Stimulated activated CD4-positive, alpha-beta T cell treated with anti-CD3 and anti-CD28 coated beads, Interleukin-4, amount 100 ng/mL, for 4 hours (primary cell): ENCODE measurements at places on chromosomes 16 and 17.
A peak's percentile ranks its signal among the peaks of the same experiment; 100 is the strongest.

DNA sequence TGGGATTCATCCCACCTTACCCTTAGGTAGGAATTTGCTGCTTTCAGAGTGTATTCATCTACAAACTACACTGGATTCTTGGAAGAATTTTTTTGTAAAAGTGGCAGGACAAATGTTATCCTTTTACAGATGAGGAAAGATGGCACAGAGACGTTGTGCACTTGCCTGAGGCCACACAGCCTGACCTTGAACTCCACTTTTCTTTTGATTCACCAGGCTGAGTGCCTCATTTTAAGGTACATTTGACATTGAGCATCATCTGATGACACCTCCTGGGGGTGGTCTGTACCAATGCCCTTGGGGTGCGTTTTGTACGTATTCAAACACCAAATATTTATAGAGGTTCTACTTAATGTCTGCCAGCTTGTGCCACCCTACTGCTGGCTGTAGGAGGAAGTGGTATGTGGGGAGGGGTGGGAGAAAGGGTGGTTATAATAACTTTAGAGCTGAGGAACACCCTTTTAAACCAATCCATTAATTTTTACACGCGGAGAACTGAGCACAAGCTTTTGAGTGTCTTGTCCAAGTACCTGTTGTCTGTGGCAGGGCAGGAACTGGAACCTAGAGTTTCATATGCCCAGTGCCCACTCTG, 29.1 kb downstream of the HS3ST3B1 start:
- DNase-seq = no peak

DNA sequence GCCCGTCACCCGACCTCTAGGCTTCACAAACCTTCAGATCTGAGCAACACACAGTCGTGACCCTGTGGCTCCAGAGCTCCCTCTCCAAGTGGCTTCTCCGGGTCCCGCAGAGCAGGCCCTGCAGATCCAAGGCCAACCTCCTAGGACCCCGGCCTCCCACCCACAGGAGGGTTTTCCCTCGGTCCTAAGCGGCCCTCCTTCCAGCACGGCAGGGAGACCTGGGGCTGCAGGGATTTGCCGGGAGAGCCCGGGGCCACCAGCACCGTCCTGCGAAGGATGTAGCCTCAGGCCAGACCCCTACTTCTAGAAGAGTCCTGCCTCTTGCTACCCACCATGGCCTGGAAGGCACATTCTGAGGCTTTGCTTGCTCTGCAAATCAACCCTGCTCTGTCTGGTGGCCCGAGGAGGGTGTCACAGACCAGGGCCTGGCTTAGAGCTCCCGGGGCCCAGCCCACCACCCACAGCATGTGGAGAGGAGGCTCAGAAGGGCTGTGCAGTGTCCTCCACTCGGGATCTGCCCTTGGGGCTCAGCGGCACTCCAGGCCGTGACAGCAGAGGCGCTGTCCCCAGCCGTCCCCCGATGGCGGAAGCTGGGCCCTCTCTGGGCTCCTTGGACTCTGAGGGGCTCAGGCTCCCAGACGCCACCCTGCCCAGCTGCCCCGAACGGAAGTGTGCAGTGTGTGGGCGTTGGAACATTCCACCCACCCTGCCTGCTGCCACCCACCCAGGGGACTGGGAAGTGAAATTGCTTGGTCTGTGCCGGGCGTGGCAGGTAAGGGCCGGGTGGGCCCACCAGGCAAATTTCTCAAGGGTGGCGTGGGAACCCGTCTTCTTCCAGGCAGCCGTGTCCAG, 28.8 kb upstream of the ACSF3 start:
- no peak for DNase-seq

GRCh38 chr16:27293343-27293742, 20.4 kb upstream of the IL4R start:
- DNase-seq = no peak

- DNase-seq = no peak
Observed at GRCh38 chr16:23855010-23855409, 19.2 kb downstream of the PRKCB start.

- DNase-seq = peak; percentile 73
Observed at GRCh38 chr17:82351713-82352488, 7.1 kb upstream of the TEX19 start.

DNA sequence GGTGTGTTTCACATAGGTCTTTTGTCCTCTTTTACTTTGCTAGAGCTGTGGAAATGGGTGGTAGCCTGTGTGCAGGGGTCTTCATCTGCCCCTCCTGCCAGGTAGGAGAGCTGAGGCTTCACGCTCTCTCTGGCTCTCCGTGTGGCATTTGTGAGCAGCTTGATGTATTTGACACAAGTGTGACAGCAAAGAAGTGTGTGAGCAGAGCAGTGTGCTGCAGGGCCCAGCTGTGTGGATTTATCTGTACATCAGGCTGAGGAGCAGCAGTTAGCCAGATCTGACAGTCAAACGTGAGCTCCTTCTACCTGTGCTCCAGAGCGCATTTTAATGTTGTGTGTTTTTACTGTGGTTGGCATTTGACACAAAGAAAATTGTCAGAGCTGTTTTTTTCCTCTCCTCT, 101.8 kb downstream of the FTO start:
- DNase-seq = no peak

DNA sequence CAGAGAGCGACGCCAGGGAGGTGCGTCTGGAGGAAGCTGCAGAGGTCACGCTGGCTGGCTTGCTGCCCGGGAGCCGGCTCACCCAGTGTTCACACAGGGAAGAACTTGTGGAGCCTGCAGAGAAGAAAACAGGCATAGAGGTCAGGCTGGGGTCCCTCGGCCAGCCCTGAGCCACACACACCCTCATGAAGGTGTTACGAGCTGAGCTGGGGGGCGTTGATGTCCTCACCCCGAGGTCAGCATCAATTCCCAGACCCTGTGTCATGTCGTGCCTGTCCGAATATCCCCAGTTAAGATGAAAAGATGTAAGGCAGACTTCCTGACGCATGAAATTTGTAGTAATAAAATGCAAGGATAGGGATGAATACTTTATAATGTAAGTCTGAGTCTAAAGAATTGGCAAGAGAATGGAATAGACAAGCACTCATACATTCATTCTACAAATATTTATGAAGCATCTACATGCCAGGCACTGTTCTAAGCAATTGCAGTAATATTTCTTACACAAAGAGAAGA, 77.1 kb downstream of the USP31 start:
- no peak for DNase-seq

DNA sequence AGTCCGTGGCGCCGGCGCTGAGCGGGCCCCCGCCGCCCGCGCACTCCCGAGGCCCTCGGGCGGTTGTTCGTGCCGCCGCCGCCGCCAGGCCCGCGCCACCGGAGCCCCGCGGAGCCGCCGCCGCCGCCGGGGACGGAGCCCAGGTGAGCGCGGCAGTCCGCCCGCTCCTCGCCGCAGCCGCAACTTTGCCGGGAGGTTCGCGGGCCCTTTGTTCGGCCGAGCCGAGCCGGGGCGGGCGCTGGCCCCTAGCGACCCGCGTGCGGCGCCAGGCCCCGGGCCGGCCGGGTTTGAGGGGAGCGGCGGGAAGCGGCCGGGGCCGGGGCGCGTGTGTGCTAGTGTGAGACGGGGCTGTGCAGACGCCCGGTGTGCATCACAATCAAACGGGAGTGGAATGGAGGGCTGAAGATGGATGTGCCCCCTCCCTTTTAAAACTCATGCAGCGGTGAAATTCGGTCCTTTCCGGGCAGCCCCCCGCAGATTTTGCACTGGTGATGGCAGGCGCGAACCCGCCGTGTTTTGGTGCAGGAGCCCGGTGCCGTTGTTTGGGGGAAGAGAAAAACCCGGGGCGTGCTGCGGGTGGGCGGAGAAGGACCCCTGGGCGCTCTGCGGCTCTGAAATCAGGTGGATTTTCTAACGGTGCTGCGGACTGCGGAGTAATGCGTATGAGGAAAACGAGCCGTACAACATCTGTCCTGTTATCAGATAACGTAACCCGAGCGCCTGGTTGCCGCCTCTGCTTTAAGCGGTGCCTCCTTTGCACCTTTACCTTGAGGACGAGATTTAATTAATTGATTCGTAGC, 823 bp downstream of the TNRC6C start:
- peak; percentile 12 for DNase-seq

- no peak for DNase-seq
Observed at GRCh38 chr17:77828749-77829539, 129.6 kb upstream of the TNRC6C start.

DNA sequence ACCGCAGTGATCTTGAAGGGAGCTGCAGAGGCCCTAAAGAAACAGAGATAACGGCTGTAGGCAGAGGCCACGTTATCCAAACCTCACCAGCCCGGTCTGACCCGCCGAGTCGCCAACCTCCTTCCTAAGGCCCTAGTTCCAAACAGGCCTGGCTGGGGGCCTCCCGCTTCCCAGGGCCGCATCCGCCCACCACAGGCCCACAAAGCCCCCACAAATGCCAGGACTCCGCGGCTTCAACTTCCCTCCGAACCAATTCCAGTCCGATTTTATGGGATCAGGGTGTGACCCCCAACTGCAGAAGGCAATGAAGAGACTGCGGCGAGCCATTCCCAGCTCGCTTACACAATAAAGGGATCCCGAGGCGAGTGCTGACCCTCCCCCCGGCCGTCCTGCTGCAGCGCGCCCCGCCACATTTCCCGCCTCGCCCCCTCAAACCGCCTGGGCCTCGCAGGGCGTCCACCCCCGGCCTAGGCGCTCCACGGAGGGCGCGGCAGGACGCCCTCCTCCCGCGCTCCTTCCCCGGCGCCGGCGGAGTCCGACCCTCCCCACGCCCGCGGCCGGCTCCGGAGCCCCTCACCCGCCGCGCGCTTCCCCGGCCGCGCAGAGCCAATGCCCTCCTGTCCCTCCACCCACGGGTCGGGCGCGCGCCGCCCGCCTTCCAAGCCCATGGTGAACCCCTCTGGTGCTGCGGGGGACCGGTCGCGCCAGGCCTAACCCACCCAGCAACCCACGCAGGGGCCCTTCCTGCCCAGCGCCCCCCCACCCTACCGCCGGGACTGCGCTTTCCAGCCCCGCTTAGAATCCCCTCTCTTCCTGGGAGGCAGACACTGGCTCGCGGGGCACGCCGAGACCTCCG, 926 bp downstream of the MYH10 start:
- DNase-seq = peak; percentile 11

DNA sequence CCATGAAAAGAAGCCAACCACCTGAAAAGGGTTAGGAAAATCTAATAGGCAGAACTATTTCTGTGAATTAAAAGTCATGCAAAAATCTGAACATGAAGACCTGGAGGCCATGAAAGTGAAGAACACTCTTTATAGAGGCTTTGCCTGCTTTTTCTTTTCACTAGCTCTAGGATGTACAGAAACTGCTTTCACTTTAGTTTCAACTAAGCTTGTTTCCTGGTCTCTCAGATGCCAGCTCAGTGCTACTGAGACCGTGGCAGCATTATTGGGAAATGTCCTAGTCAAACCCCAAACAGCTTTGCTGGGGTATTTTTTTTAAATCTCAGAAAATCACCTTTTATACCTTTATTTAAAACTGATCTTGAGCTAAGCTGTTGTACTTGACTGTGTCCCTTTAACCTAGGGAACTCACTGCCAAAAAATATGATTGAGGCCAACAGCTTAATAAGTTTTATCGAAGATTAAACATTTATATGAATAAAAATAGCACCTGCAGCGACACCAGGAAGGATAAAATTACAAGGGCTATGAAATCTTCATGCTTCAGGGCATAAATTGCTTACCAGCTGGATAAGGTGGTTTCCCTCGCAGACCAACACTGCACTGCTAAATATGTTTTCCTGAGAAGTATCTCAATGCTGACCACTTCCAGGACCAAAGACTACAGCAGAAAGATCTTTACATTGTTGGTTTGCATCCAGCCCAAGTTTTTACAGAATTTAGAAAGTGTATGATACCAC, 621.8 kb upstream of the ZFHX3 start:
- DNase-seq = no peak

- DNase-seq = no peak
Observed at GRCh38 chr17:66430846-66431795, 128.7 kb downstream of the PRKCA start.

GRCh38 chr17:34644941-34645550, 65.7 kb downstream of the TMEM132E start:
- DNase-seq = no peak

DNA sequence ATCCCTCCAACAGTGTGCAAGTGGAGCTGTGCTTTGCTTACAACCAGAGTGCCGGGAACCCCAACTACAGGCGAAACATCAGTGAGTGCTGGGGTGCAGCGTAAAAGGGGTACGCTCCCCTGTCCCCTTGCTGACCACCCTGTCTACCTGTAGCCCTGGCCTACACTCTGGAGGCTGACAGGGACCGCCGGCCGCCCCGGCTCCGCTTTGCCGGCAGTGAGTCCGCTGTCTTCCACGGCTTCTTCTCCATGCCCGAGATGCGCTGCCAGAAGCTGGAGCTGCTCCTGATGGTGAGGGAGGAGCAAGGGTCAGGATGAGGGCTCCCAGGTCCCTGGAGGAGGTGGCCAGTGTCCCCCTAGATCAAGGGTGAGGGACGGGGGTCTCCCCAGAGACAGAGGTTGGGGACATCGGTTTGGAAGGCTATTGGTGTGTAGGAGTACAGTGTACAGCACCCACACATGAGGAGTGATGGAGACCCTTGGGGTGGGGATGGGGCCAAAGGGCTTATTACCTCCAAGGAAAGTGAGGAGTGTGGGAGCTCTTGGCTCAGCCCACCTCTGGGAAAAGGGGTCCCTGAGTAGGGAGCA, 19.6 kb upstream of the PDK2 start:
- no peak for DNase-seq

DNA sequence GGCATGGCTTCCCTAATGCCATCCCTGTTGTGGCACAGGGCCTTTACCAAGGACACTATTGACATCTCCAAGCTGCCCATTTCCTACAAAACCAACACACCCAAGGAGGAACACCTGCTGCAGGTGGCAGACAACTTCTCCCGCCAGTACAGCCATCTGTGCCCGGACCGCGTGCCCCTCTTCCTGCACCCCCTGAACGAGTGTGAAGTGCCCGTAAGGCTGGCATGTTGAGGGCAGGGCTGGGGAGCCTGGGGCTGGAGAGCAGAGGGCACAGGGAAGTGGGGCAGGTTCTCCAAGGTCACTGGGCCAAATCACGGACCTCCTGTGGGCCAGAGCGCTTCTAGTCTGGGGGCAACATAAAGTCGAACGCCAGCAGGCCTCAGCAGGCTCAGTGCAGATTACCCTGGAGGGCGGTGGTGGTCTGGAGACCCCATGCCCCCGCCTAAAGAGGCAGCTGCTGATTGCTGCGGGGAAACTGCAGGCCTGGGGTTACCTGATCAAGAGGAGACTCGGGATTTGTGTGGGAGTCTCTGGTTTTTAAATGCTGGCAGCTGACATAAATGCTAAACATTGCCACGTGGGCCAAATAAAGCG, 4.3 kb downstream of the DRC7 start:
- DNase-seq = no peak

- DNase-seq = no peak
Observed at GRCh38 chr17:76274112-76274956, 9.2 kb downstream of the UBALD2 start.

DNA sequence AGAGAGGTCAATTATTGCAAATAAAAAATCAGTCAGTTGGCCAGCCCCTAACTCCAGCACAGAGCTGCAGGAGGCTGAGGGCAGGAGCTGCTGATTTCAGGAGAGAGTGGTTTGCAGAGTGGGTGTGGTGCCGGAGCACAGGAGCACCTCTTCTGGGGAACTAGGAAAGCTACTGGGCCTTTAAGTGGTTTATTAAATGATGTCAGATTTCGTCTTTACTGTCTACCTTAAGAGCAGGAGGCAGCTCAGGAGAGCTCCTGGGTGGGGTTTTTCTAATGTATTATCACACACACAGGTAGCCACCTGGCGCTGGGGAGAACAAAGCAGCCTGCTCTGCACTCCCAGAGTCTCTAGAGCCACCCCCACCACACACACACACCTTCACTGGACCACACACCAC, 11.5 kb upstream of the HAS3 start:
- DNase-seq = no peak

- no peak for DNase-seq
Observed at GRCh38 chr17:77778636-77779489, 179.6 kb upstream of the TNRC6C start.

GRCh38 chr17:50283714-50284113, 9.4 kb downstream of the TMEM92 start:
- no peak for DNase-seq

- DNase-seq = no peak
Observed at GRCh38 chr17:71995590-71995989, 125.2 kb upstream of the SOX9 start.
